ENCODE measurements at places on chromosomes 7 and 10.
A peak's percentile ranks its signal among the peaks of the same experiment; 100 is the strongest.

GRCh38 chr10:117619707-117620405 lies 77.3 kb downstream of the EMX2 start:
- no peak for DNase-seq

DNA sequence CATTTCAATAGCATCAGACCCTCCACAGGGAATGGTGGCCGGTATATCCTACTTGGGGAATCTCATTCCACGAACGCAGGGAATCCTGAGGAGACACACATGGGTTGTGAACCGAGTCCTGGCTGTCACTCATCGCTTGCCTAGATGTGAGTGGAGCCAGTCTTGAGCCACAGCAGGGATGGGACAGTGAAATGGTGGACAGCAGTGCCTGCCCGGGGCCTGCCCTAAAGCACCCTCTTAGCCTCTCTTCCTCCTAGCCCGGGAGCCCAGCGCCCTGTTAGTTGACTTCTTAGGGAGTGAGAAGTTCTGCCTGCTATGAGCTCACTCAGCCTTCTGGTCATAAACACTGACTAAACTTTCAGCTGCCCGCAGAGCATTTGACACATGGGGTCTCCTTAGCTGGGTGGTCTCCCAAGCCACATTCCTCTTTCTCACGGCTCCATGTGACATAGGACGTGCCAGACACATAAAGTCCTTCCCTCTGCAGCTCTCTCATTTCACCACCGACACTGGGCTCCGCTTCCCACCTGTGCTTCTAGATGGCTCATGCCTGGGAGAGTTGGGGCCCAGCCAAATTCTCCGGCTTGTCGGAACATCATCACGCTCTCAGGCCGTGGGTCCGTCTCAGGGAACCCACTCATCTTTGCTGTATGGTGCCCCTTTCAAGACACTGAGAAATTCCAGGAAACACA lies 60.9 kb downstream of the TCERG1L start:
- DNase-seq = no peak

DNA sequence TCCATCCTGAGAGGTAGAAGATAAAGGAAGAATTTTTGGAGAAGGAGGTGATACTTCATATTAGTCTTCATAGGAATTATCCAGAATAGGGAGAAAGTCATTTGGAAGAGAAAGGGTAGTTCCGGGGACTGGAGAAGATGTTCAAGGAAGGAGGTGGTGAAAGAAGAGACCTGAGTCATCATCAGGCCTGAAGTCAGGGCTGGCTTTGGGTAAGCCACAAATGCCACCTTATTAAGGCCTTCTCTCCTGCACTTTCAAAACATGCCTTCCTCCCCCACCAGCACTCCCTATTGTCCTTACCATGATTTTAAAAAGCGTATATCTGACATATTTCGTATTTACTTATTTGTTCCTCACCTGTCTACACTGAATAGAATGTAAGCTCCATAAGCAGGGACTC lies 112.2 kb upstream of the LRGUK start:
- no peak for DNase-seq

- DNase-seq = peak; percentile 85
Observed at GRCh38 chr7:151315038-151315655, 26.5 kb upstream of the NUB1 start.

DNA sequence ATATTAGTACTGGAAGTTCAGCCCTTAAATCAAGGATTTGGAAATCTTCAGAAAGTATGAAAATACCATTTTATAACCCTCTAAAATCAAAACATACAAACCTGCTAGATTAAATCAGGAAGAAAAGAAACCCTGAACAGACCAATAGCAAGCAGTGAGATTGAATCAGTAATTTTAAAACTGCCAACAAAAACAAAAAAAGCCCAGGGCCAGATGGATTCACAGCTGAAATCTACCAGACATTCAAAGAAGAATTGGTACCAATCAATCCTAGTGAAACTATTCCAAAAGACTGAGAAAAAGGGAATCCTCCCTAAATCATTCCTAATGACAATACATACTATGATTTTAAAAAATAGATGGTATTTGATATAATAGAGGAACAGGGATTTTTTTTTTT lies 70.1 kb downstream of the MCU start:
- no peak for DNase-seq

DNA sequence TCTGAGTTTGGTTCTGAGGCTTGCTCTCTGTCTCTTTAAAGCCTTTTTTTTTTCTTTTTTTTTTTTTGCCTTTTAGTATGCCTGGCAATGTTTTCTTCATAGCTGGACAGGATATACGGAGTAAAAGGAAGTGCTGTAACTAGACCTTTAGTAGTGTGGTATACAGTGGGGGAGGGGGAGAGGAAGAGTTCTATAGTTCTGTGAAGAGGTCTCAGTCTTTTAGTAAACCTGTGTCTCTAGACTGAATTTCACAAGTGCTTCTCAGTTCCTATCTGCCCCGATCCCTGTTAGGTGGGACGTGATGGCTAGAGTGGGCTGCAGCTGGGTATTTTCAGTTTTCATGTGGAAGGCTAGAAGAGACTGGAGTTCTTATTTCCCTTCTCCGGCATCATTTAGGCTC lies 3.1 kb upstream of the ABCC2 start:
- no peak for DNase-seq

GRCh38 chr7:116546054-116546453 lies 21.2 kb downstream of the CAV1 start:
- no peak for DNase-seq

DNA sequence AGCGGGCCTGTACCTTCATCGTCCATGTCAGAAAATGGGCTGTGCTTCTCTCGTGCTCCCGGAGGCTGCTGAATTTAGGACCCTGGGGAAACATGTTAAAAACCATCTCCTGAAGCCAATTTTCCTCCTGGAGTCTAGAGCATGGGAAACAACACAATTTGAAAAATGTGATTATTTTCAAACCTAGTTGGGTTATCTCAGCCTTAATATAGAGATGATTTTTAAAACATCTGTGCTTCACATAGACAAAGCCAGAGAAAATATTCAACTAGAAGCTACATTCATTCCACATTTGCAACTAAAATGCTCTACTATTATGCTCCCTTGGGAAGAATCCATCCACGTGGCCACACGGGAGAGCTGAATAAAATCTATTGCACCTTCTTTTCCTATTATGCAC lies 225.9 kb upstream of the TMEM72 start:
- no peak for DNase-seq

- no peak for DNase-seq
Observed at GRCh38 chr10:117373823-117374505, 1.3 kb downstream of the PDZD8 start.

- DNase-seq = no peak
Observed at GRCh38 chr10:102758240-102758932, 14.6 kb downstream of the WBP1L start.

DNA sequence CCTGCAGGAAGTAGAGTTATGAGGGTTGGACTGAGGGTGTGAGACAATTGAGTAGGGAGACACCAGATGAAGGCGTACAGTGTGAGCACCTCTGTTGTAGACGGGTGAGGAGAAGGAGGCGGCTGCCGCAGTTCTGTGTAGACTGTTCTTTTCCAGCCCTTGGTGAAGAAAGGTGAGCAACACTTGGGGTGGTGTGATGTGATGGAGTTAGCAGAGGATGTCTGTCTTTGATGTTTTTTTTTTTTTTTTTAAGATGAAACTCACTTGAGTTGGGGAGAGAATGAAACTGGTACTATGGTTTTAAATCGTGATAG lies 42.8 kb upstream of the RNF216 start:
- no peak for DNase-seq

DNA sequence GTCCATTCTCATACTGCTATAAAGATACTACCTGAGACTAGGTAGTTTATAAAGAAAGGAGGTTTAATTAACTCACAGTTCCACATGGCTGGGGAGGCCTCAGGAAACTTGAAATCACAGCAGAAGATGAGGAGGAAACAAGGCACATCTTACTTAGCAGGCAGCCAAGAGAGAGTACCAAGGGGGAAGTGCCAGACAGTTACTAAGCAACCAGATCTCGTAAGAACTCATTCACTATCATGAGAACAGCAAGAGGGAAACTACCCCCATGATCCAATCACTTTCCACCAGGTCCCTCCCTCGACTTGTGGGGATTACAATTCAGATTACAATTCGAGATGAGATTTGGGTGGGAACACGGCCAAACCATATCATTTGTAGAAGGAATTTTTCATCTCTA lies 36.3 kb downstream of the NHLRC2 start:
- DNase-seq = no peak

DNA sequence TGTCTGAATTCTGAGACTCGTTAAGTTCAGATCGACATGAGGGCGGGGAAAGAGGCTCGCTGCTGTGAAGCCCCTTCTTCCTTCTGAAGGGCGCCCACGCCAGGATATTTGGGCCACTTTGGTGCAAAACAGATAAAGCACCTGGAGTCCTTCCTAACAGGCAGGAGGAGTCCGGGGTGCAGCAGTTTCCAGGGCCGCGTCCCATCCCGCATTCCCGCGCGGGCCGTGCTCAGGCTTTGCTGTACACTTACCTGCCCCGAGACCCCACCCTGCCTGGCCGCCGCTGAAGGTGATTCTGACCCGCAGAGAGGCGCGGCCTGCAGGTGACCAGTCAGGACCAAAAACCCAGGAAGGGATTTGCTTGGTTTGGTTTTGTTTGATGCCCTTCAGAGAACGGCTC lies 454.6 kb downstream of the PTPRN2 start:
- DNase-seq = no peak

DNA sequence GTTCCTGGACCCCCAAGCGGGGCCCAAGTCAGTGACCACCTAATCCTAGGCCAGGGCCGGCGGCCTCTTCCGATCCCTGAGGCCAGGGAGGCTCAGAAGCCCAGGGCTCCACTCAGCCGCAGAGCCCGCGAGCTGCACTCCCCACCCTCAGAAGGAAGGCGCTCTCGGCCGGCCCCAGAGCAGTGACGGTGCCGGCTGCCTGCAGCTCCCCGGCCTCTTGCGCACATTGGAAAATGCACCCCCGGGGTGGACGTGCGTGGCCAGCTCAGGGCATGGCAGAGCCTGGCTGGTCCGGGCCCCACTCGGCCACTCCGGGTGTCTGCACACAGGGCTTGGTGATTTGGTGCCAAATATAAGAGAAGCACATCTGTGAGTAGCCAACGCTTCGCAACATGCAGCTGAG lies 269.1 kb downstream of the PTPRN2 start:
- no peak for DNase-seq

GRCh38 chr10:123911866-123912265 lies 20.3 kb upstream of the CPXM2 start:
- DNase-seq = no peak

- no peak for DNase-seq
Observed at GRCh38 chr7:98022531-98022930, 32.5 kb upstream of the OCM2 start.
